H7 (cell line): ENCODE measurements at places on chromosomes 7 and 10.
A peak's percentile ranks its signal among the peaks of the same experiment; 100 is the strongest.

- DNase-seq: no peak
Measured at GRCh38 chr7:27895551-27895950, 155.6 kb downstream of the TAX1BP1 start.

DNA sequence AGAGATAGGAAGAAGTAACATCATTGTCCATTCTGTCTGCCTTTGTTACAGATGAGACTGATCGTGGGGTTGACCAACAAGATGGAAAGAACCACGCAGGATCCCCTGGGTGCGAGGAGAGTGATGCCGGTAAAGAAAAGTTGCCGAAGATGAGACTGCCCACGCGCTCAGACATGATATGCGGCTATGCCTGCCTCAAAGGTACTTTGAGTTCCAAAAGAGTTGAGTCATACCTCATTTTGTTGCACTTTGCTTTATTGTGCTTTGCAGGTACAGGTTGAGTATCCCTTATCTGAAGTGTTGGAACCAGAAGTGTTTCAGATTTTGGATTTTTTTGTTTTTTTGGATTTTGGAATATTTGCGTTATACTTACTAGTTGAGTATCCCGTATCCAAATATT lies 12.2 kb upstream of the CLCN1 start:
- DNase-seq: no peak

GRCh38 chr7:3165681-3166580 lies 122.3 kb upstream of the CARD11 start:
- DNase-seq: no peak

DNA sequence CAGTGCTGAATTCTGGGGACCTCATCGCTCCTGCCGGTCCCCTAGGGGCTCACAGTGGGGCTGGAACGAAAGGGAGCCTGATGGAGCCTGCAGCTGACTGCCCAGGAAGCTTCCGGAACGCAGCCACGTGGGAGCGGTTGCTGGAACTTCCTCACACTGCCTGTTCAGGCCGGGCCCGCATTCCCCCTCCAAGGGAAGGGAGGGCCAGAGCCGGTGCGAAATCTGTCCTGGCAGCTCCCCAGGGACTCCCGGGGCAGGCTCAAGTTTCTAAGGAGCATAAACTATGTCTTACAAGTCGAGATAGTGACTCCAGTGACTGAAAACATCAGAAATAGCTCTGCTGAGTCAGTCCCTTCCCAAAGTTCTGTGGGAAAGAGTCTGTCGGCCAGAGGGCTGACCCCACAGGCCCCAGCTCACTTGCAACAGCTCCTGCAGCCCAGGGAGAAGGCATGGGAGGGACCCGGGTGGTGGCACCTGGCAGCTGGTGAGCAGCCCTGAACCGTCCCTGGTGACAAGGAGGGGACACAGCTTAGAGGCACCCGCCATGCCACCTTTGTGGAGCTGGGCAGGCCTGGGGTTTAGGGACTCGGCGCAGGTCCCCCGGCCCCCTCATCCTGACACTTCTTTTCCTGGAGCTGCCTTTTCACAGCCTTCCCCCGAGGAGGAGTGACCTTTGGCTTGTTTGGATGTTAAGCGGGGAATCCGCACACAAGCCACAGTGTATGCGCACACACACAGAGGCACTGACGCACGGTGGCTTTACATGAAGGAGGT lies 47.6 kb downstream of the PDGFA start:
- DNase-seq: peak; percentile 71

- no peak for DNase-seq
Measured at GRCh38 chr7:116990056-116990455, 36.8 kb downstream of the ST7 start.

- no peak for DNase-seq
Measured at GRCh38 chr7:18846765-18847215, 270.6 kb downstream of the TWIST1 start.

GRCh38 chr10:43202657-43203447 lies 64.0 kb downstream of the RASGEF1A start:
- peak; percentile 99 for DNase-seq

DNA sequence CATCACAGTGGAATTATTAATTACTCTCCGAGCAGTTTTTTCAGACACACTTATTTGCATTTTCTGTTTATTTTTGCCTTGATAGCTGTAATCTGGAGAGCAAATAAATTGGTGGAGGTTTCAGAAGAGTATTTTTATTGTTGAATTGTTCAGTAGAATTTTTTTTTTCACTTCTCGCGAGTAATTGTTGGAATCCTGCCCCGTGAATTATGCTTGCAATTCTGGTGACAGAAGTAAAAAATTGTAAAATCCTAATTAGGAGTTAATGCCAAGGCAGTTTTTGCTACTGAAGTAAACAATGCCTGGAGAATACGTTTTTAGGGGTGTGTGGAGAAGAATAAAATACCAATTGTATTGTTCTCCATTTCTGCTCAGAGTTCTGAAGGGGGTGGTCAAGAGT lies 88.2 kb downstream of the AOAH start:
- DNase-seq: no peak

DNA sequence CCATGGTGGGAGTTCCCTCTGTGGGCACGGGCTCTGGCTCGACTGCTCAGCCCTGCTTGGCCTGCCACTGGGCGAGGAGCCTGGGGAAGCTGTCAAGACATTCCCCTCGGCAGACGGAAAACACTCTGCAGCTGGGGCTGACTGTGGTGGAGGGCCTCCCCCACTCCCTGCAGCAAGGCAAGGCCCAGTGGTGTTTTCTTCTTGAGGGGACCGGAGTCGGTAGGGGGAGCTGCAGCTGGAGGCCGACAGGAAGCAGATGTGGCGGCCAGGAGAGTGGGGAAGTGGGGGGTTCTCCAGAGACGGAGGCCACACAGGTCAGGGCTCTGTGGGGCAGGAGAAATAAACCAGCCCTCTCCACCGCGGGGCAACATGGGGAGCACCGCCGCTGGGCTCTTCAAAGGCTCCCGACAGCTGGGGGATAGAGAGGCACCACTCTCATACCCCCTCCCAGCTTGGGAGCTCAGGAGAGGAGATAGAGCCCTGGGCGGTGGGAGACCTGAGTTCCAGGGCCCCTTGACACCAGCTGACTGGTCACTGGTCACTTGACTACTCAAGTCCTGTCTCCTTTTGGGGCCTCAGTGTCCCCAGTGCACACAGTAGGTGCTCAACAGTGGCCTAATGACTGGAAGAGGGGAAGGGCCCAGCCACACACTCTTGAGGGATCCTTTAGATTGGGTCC lies 43.4 kb downstream of the PPIF start:
- DNase-seq: peak; percentile 75

DNA sequence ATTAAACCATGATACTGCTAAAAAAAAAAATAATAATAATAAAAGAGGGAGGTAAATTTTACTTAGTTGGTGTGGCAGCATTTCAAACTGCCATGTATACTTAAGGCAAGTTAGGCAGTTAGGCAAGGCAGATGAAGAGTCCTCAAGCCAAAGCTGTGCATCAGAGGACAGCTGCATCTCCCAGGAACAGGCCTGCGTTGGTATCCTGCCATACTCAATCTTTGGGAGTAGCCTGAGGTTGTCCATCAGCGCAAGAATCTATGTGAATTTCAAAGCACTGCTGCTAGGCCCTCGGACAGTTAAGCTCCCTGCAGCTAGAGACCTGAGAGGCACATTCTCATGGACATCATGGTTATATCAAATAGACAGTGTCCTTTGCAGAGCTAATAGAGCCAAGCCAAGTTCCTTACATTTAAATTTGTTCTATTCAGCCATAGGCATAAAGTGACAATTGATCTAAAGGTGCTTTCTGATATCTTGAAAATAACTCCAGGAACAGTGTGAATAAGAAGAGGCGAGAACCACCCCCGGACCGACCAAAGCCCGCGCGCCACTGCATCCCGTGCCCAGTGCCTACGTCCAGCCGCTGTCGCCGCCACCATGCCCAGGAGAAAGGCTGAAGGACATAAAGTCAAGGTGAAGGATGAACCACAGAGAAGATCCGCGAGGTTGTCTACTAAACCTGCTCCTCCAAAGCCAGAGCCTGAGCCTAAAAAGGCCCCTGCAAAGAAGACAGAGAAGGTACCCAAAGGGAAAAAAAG lies 310.6 kb downstream of the SEMA3D start:
- DNase-seq: no peak

DNA sequence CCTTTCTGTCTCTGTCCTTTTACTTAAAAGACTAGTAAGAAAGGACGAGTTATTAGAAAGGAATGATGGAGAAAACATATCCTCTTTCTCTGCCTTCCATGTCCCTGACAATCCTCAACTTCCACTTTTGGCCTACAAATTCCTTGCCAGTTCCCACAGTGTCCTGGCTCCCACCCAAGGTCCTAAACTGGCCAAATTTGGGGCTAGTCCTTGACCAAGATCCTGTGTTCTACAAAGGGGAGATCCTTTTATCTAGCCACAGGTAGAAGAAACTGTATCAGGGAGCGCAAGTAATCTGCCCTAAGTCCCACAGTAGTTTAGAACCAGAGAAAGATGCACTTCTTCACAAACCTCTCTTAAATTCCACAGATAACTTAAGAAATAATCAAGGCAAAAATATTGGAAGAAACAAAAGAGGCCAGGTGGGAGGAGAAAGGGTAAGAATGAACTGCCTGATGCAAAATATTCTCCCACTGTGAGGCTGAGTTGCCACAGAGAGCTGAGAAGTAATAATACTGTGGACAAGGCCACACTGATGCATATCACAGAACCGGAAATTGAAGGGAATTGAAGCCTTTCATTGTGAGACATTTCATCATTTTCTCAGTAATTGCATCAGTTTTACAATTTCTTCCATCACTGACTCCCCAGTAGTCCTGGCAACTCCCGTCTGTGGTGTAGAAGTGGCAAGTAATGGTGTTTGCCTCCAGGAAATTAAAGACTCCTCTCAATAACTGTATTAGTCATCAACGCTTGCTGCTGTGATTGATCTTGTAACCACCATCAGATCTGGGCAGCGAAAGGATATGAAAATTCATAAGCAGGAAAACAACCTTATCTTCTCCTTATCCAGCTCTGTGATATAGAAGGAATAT lies 47.2 kb downstream of the DNAJC12 start:
- DNase-seq: no peak

DNA sequence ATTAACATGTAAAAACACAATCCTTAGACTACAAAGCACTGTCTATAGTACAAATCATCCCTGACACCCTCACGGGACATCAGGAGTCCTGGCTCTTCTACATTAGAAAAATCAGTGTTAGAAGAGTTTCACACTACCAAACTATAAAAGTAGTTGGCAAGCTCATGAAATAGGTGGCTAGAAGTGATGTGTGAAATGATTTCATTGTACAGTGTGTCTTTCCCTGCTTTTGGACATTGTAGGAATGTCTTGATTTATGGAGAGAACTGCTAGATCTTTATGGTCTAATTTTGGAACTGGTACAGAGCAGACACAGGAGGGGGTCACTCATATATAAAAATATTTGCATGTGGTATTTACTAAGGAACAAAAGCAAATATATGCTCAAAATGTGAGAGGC lies 33.2 kb downstream of the SEMA3A start:
- no peak for DNase-seq

GRCh38 chr10:33674491-33674890 lies 340.0 kb upstream of the NRP1 start:
- DNase-seq: no peak

GRCh38 chr7:1432411-1433082 lies 26.7 kb downstream of the MICALL2 start:
- peak; percentile 96 for DNase-seq

- DNase-seq: no peak
Measured at GRCh38 chr10:47365431-47366180, 17.4 kb downstream of the RBP3 start.

DNA sequence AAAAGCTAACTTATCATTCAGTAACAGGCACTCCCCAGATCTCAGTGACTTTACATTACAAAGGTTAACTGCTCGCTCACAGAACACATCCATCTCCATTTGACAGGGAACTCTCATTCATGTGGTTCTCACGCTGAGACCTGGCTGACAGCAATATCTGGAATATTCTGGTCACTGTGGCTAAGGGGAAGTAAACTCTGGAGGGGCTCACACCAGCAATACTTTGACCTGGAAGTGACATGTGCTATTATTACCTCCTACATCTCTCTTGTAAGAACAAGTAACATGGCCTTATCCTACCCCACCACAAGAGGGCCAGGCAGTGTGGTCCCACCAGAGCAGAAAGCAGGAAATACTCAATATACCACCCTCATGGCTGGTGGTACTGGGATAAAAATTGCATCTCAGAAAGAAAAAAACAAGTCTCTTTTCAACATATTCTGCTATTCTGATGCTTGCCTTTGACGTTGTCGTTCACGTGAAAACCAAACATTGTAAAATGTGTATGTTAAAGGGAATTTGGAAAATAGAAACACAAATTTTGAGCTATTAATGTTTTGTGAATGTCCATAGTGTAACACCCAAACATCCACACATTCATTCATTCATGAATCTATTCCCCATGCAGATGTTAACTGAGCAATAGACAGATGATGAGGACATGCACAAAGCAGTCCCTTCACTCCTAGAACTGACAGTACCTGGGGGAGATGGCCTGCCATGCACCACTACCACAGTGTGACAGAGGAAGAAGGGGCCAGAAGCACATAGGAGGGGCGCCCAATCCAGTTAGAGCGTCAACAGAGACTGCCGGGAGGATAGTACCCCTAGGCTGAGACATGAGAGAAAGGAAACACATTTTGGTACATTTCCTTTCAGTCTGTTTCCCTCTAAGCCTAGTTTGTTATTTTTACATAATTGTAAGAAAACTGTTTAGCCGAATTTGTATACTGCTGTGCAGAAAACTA lies 166.0 kb upstream of the SP4 start:
- no peak for DNase-seq

GRCh38 chr10:119116326-119116951 lies 12.5 kb downstream of the DENND10 start:
- DNase-seq: no peak

DNA sequence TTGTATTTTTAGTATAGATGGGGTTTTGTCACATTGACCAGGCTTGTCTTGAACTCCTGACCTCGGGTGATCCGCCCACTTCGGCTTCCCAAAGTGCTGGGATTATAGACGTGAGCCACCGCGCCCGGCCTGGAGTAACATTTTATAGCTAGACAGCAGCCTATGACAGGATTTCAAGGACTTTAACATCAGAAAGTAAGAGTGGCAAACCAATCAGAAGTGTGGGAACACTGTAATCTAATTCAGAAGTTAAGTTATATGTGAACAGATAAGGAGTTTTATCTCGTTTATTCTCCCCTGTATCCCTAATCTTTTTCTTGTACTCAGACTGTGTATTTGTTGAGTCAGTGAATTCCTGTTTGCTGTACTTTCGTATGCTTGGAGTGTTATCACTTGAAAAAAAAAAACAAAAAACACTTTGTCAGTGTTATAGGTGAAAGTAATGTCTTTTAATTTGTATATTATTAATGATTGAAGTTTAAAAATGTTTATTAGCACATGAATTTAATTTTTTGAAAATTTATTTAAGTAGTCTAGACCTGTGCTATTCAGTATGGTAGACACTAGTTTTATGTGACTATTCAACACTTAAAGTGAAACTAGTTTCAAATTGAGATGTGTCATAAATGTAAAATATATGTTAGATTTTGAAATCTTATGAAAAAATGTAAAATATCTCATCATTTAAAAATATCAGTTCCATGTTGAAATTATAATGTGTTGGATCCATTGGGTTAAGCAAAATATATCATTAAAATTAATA lies 38.6 kb downstream of the RSBN1L start:
- DNase-seq: no peak
